ENCODE measurements at places on chromosomes 1 and 21.
A peak's percentile ranks its signal among the peaks of the same experiment; 100 is the strongest.

- DNase-seq: no peak
Observed at GRCh38 chr1:81254560-81254959, 546.2 kb upstream of the ADGRL2 start.

GRCh38 chr1:84726593-84727499 lies 36.6 kb upstream of the SSX2IP start:
- no peak for DNase-seq

GRCh38 chr1:29515170-29515955 lies 279.0 kb downstream of the PTPRU start:
- no peak for DNase-seq

DNA sequence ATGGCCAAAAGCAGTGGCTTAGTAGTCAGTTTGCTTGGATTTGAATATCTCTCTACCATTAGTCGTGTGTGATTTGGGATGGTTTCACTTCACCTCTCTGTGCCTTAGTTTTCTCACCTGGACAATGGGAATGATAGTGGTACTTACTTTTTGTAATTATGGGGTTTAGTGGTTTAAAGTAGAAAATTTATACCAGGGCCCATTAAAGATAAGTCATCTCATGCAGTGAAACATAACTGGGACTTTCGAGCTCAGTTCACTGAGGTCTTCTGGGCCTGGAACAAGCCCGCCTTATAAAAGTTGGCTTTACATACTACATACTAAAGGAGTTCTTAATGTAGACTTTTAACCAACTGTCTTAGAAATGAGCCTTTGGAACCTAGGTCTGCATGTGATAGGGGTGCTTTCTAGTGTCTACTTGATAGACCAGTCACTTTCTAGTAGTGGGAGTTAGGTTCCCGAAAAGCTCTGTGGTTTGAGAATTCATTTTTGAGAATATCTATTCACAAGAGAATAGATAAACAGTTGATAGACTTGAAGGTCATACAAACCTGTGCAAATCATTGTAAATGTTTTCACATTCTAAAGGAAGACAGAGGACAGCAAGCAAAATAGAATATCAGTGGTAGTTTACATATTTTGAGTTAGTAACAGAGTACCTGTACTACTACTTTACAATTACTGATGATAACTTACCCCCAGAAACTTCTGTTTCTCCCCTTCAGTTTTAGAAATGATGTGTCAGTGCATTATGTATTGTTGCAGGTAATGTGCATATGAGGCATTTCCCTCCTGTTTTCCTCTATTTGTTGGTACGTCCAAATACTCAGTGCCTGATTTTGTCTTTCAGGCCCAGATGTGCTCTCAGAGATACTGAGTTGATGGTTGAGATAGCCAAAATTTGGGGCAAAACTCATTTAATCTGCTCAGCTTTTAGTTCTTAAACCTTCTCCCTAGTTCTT lies 48.0 kb downstream of the DYRK1A start:
- no peak for DNase-seq

- no peak for DNase-seq
Observed at GRCh38 chr1:56080123-56080522, 499.2 kb downstream of the PLPP3 start.

DNA sequence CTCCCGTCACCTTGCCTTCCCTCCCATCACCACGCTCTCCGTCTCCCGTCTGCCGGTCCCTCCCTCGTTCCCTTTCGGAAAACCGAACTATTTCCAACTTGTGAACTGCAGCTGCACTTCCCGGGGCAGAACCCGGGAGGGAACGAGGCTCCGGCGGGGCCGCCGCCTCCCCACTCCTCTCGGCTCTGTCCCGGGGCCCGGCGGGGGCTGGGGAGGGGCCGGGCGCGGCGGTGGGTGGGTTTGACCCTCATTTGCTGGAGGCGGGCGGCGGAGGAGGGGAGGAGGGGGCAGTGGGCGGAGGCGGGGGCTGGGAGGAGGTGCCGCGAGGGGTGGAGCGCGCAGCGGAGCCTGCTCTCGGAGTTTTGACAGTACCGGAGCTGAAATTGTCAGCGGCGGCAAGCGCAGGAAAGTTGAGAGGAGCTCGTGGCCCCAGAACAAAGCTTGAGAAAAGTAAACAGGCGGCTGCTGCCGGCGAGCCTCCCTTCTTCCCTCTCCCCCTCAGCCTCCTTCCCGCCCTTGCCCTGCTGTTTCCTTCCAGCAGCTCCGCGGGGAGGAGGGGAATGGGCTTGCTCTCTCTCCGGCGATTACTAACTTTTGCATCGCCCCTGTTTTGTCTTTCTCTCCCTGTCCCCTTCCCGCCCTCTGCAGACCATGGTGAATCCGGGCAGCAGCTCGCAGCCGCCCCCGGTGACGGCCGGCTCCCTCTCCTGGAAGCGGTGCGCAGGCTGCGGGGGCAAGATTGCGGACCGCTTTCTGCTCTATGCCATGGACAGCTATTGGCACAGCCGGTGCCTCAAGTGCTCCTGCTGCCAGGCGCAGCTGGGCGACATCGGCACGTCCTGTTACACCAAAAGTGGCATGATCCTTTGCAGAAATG lies 2.9 kb downstream of the LMO4 start:
- DNase-seq: no peak

DNA sequence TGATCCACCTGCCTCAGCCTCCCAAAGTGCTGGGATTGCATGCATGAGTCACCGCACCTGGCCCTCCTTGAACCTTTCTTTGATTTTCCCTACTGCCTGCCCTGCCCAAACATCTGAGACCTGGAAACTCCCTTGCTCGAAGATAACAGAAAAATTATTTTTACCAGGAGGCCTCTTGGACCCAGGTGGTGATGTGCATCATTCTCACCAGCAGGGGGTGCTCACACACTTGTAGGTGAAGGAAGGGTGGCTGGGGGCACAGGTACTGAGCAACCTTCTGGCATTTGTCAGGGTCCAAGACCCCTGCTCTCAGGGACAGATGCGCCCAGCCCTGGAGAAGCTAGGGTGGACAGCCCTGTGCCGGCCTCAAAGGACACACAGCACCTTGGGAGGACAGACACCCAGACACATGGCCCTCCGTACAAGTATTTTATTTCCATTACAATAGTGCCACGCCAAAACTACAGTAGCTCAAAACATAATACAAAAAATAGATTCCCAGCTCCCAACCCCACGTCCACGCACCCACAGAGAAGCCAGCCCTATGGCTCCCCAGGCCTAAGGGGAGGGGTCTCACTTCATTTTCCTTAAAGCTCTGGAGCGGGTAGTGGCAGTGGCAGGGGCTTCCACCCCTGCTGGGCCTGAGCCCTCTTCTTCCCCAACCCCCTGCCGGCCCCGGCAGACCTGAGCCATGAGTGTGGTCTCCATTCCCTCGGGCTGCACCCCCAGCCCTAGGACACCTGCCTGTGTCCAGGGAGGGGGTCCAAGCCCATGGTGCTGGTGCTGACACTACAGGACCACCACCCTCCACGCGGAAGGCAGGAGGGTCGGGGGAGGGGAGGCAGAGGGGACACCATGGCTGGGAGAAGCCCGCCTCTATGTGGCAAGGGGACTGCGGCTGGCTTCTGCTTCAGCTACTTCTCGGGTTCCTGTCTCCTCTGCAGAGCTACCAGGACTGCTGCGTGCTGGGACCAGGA lies 40.4 kb upstream of the EIF4G3 start:
- DNase-seq: peak; percentile 44

DNA sequence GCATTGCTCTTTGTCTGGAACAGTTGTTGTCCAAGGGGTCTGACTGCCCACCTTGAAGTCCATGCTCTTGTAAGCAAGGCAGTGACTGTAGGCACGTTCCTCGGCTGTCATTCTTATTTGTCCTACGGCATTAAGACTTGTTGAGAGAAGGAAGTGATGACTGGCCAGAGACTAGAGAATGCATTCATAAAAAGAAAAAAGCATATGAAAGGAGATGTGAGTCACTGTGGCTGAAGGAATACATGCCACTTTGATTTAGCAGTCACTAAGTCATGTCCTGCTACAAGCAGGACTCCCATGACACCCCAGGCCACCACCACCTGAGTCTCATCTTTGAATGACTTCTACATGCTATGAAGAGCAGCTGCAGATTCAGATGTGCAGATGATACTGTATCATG lies 50.5 kb downstream of the CNN3 start:
- DNase-seq: no peak

DNA sequence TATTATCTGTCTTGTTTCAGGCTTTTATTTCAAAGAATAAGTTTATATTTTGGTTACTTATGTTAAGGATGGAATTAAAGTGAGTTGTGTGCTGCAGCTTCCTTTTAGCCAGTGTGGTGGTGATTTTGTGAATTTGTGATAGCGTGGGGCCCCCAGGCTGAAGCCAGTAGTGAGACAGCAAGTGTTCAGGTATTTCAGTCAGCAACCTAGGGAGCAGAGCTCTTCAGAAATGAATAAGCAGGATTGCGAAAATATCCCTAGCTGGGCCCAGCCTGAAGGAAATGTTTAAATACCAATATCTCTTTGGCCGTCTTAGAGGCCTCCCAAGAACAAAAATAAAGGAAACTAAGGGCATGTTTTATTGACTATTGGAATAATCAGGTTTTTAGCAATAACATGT lies 150.8 kb upstream of the C1orf105 start:
- no peak for DNase-seq

DNA sequence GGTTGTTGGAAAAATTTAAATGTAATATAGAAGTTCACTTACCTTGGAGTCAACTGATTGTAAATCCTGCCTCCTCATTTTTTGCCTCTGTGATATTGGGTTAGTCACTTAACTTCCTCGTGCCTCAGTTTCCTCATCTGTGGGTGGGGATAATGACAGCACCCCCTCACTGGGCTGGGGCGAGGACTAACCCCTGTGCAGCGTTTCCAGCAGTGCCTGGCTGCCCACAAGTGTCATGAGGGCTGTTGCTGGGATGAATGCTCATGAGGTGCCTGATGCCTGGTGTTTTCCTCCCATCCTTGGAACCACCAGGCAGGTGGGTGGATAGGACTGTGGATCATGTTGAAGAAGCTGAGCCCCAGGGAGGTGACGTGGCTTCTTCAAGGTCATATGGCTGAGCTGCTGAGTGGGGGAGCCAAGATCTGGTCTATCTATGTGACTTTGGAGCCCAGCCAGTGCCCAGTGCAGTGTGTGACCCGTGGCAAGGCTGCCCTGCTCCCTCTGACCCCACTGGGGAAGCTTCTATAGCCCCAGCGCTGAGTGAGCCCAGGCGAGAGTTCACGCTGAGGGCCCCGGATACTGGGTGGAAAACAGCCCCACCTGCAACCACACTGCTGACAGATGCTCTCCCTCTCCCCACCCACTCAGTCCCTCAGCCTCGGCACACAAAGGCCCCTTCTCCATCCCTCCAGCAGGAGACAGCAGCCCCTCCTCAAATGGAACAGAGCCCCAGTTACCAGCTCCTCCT lies 446.0 kb downstream of the PTPRU start:
- no peak for DNase-seq

DNA sequence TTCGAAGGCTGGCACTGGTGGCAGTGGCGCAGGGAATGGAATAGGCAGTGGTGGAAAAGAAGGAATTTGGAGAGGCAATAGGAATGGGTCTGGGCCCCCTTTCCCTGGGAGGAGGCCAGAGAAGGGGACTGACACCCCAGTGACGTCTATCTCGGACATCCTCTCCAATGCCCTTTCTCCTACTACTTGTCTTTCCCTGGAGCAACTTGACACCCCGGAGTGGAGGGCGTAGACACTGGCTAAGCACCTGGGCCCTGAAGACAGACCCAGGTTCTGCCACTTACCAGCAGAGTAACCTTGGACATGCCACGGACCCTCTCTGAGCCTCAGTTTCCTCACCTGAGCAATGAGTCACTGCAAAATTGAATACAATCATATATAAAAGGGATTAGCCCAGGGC lies 86.8 kb downstream of the CAMK2N1 start:
- no peak for DNase-seq

DNA sequence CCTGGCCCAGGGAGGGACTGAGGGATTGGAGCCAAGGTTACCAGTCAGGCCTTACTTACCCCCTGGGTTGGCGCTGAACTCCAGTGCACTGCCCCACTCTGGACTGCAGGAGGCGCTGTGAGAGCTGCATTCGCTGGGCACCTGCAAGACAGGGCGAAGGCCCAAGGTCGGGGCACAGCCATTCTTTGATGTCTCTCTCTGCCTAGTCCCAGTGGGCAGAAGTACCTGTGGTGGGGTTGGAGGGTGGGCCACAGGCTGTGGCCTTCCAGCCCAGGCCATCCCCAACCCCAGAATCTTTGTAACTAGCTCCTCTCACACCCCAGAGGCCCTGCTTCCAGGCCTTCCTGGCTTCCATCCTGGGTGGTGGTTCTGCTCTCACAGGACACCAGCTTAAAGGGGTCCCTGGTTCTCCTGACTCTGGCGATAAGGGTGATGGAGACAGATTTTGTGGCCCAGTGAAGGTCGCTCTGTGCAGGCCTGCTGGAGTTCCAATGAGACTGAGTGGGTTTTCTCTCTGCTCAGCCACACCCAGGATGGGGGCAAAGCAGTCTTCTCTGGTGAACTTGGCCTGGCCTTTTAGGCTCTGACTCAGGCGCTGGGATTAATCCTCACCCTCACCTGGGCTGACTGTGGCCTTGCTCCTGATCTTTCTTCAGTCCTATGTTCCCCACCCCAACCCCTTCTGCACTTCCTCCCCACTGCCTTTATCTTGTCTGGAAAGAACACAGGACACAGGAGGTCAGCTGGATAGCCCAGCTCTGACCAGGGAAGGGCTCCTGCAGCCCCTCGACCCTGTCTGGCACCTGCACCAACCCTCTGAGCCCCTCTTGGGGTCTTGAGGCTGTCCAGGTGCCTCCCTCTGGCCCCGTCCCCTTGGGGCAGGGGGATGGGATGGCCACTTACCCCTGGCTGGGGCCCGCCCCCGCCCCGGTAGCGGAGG lies 954 bp downstream of the MYOG start:
- peak; percentile 44 for DNase-seq

- no peak for DNase-seq
Observed at GRCh38 chr1:44061857-44062256, 30.6 kb upstream of the SLC6A9 start.

DNA sequence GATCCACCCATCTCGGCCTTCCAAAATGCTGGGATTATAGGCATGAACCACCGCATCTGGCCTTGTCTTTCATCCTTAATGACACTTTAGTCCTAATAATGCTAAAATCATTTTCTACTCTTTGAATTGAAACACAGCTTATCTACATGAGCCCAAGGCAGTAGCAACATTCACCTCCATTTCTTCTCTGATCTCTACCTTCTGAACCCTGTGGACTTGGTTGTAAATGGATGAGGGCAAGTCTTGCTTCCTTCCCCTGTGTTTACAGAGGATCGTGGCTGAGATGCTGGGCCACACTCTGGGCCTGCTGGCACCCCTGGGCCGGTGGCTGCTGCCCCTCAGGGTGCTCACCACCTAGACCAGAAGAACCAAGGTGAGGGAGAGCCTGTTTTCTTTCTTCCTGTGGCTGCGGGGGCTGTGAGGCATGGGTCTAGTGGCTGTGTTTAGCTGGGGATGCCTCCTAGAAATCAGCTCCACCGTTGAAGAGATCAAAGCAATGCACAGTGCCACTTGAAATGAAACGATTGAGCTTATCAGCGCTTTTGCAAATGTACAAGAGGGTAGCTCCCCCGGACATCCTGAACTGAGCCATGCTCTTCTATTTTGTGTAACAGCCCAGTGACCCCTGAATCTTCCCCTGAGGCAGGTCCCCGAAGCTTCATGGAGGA lies 32.2 kb upstream of the LGALS8 start:
- DNase-seq: no peak

- DNase-seq: no peak
Observed at GRCh38 chr1:228342627-228343190, 63.9 kb downstream of the TRIM11 start.
